GM03348 (cell line): ENCODE measurements at places on chromosomes 2 and 18.

DNA sequence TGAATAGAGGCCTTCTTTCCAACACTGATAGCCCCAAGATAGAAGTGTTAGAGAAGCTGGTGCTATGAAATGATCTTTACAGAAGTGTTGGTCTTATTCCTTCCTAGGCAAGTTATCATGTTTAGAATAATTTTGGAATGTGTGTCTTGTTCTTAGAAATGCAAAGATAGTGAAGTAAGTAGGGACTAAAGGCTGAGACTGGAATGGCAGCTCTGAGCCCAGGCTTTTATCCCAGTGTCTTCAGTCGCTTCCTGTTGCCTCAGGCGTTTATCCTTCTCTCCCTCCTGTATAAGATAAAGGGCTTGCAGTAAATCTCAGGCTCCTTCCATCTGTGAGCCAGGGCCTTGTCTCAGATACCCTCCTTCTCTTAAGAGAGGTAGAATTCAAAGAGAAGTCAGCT is 218.1 kb downstream of the TPGS2 start:
- no peak for DNase-seq

DNA sequence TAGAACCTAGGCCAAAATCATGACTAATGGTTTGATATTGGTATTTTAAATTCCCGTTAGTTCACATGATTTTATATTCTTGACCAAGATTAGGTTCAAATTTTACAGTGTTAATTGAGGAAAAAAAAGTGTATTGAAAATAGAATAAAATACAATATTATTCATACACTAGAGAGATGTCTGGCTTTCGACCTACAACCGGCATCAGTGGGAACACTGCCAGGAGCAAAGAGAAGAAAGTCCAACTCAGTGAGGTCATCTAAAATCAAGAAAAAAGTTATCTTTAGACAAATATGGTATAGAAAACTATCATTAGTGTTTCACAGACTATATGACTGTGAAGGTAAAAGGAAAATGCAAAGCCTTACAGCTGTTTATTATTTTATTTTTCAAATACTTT is 81.5 kb downstream of the PIGN start:
- no peak for DNase-seq

DNA sequence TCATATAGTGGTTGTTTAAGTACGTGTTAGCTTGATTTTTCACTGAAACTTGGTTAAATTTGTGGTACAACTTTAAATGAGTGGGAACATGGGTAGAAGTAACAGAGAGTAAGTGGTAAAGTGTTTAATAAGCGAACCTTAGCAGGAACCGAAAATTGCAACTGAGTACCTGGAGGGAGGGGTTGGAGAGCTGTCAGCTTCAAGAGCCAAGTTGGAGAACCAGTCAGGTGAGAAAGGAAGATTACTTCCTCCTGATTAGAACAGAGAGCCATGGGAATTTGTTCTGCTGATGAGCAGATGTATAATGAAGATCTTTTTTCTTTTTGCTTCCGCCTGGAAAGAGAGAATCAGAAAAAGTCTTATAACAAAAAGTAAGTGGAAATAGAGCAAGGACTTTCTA is 158.4 kb upstream of the CDH7 start:
- DNase-seq, result no peak

- DNase-seq, result no peak
Observed at GRCh38 chr2:220446106-220446712, 818.8 kb downstream of the SLC4A3 start.

- DNase-seq, result no peak
Observed at GRCh38 chr18:57273194-57273593, 79.2 kb upstream of the ST8SIA3 start.

- no peak for DNase-seq
Observed at GRCh38 chr2:51368250-51368649, 336.3 kb upstream of the NRXN1 start.

DNA sequence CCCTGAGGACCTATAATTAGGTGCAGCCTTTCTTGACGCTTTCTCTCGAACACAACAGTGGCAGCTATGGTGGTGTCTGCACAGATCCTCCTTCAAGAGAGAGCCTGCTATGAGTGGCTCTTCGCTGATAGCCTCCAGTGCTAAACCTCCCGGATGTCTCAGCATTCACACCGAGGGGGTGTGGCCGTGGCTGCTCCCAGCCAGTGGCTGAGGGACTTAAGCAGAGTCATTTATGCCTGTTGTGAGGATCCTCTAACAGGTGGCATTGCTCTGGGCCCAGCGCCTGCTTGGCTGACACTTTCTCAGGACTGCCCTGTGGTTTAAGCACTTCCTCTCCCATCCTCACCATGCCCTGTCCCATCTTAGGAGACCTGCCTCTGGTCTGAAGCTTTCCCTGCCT is 592.0 kb upstream of the LRRTM1 start:
- DNase-seq, result no peak

- DNase-seq, result no peak
Observed at GRCh38 chr2:831225-831536, 119.5 kb upstream of the SNTG2 start.

- DNase-seq, result no peak
Observed at GRCh38 chr2:236479814-236480213, 89.8 kb upstream of the ACKR3 start.

GRCh38 chr2:65636813-65637483 is 204.5 kb upstream of the SPRED2 start:
- DNase-seq, result no peak

DNA sequence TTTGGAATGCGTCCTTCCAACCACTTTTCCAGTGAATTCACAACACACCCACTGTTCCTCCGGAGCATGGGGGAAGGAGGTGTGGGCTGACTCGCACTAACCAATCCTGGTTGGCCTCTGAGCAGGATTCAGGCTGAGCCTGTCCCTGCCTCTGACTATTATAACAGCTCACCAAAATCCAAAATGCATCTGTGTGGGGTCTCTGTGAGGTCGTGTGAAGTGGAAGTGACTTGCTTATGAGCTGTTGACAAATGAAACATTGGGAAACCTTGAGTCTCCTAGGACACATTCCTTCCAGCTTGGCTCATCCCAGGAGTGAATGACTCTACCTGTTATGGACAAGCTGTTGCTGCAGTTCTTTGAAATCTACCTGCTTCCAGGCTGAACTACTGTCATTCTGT is 1.5 kb downstream of the CIDEA start:
- DNase-seq, result no peak

DNA sequence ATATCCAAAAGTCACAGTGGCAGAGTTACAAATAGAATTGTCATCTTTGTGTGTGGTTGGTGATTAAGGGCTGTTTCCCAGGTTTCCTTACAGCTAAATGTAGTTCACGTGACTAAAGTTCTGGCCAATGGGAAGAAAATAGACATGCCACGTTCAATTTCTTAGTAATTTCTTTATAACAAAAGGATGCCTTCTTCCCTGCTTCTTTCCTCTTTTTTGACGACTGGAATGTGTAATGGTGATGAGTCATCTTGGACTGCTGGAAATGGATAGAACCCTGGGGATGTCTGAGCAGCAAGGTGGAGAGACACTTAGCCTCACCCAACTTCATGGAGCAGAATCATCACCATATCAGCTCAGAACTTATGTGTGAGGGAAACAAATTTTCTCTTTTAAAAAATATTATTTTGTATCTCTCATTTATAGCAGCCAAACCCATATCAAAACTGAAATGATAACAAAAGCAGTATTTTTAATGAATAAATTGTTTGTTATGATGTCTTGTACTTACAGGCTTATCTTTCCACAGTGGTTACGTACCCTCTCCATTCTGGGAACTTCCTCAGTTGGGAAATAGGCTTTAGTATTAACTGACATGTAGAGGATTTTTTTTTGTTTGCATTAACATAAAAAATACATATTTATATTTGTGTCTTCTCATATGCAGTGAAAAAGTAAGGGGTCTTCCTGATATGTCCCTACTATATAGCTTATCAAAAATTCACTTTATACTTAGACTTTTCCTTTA is 91.1 kb upstream of the CDH2 start:
- peak; percentile 58 for DNase-seq

DNA sequence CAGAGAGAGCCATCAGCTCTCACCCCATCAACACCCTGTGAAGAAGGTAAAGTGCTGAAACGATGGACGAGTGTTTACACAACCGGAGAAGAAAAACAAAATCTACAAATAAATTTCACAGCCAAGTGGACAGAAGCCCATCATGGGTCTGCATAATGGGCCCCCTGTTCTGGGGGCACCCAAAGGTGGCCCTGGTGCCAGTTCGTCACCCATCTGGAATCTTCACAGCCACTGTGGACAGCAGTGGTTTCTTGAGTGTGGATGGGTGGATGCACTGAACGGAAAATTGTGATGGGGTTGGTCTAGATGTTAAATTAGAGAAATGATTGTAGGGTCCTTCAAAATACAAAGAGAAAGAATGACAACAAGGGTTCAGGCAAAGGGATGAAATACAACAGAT is 38.8 kb downstream of the ANKMY1 start:
- DNase-seq, result peak; percentile 2
